ENCODE measurements at places on chromosomes 12 and 14.
A peak's percentile ranks its signal among the peaks of the same experiment; 100 is the strongest.

- no peak for DNase-seq
Observed at GRCh38 chr12:64184216-64184615, 37.9 kb downstream of the KICS2 start.

DNA sequence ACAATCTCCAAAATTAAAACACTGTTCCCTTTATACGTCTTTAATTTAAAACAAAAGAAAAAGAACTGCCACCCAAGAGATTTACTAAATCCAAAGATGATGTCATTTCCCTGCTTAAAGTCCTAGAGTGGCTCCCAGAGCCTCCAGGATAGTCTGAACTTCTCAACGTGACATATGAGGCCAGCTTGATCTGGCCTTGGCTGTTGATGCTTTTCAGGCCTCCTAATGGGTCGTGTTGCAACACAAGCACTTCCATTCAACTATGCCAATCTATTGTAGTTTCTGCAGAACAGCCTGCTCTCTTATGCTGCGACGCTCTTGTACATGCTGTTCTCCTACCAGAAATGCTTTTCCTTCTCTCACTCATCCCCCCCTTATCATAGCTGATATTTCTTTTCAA is 35.7 kb downstream of the LGR5 start:
- no peak for DNase-seq

DNA sequence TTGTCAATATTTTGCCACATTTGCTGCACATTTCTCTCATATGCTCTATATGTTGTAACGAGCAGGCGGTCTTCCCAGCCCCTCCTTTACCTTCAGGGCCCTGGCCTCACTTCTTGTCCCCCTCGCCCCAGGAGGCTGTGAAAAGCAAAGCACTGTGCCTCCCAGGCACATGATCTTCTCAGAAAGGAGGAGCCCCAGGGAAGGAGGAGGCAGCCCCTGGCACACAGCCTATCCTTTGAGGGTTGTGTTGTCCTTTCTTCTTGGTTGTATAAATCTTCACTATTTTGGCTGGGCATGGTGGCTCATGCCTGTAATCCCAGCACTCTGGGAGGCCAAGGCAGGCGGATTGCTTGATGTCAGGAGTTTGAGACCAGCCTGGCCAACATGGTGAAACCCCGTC is 77.0 kb downstream of the PPP2R5C start:
- no peak for DNase-seq

GRCh38 chr12:131733874-131734273 is 23.0 kb downstream of the SFSWAP start:
- DNase-seq: no peak

- no peak for DNase-seq
Observed at GRCh38 chr12:66241061-66242043, 52.3 kb downstream of the IRAK3 start.

GRCh38 chr12:20183563-20183962 is 184.8 kb upstream of the PDE3A start:
- no peak for DNase-seq

GRCh38 chr14:20857630-20858261 is 33.4 kb upstream of the RNASE3 start:
- DNase-seq: peak; percentile 72

DNA sequence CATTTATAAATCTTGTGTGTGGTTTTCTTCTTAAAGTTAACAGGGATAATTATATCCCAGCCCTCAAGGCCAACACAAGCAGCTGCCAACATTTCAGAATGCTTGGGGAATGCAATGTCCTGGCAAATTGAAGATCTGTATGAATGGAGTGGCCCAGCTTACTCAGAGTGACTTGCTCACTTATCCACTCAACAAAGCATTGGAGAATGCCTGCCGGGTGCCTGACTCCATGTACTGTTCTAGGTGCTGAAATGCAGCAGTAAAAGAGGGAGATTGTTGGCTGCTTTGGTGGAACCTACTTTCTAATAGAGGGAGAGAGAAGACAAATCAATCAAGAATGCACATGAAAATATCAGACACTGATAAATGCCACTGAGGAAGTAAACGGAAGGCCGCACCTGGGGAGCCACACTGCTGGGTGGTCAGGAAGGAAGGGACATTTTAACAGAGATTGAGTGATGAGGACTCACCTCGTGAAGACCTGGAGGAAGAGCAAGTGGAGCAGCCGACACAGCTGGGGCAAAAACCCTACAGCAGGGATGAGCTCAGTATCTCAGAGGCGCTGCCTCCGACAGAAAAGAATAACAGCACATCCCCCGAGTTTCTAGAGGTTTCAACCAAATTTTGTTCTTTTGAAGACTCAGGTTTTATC is 61.2 kb upstream of the VASH1 start:
- no peak for DNase-seq

DNA sequence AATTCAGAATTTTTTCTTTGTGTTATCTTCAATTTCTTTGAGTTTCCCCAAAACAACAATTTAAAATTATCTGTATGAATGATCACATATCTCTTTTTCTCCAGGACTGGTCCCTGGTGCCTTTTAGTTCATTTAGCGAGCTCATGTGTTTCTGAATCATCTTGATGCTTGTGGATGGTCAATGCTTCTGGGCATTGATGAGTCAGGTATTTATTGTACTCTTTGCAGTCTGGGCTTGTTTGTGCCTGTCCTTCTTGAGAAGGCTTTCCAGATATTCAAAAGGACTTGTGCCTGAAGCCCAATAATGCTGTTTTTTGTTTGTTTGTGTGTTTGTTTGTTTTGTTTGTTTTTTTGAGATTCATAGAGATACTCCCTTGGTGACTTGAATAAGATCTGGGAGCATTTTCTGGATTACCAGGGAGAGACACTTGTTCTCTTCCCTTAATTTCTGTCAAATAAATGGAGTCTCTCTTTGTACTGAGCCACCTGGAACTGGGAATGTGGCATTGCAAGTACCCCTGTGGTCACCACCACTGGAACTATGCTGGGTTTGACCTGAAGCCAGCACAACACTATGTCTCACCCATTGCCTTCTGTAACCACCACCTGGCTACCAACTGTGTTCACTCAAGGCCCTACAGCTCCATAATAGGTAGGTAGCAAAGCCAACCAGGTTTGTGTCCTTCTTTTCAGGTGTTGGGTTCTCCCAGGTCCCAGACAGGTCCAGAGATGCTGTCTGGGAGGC is 56.3 kb downstream of the SLC6A15 start:
- DNase-seq: no peak

GRCh38 chr14:75577729-75578101 is 705 bp upstream of the FLVCR2 start:
- DNase-seq: peak; percentile 60

DNA sequence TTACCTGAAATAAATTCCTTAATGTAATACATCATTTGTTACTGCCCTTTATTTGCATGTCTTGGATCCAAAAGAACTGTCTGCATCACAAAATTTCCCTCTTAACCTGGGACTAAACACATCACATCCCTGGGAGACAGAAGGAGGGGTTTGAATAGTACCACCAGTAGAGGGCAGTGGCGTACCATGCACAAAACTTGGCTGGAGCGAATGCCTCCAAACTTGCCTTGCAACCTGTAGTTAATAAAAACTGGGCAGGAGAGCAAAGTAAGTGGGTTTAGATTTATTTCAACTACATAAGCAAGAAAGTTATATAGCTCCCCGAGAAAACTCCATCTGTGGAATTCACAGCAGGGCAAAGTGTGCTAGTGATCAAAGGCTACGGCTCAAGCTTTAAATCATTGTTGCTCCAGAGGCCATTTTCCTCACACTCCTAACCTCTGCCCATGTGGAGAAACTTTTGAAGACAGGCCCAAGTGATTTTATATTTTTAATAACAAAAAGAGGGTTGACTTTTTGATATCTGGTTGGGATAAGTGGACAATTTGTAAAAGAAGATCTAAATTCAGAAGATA is 1176.7 kb upstream of the SEL1L start:
- no peak for DNase-seq

GRCh38 chr14:77667331-77667730 is 40.5 kb downstream of the ALKBH1 start:
- DNase-seq: no peak

GRCh38 chr14:69666690-69667211 is 55.4 kb downstream of the SUSD6 start:
- DNase-seq: no peak

GRCh38 chr12:53299101-53299453 is 418 bp upstream of the MYG1 start:
- peak; percentile 26 for DNase-seq

GRCh38 chr12:1918081-1918883 is at the start of gene CACNA2D4:
Gene CACNA2D4 (minus strand): TSS chr12:1918652. CDS start chr12:1918473, 179 bp downstream.
- no peak for DNase-seq

- no peak for DNase-seq
Observed at GRCh38 chr12:53326460-53327185, 5.2 kb upstream of the AAAS start.

- no peak for DNase-seq
Observed at GRCh38 chr14:94009767-94010166, 12.7 kb downstream of the CCDC197 start.
